ENCODE measurements at places on chromosomes 7 and 10.

DNA sequence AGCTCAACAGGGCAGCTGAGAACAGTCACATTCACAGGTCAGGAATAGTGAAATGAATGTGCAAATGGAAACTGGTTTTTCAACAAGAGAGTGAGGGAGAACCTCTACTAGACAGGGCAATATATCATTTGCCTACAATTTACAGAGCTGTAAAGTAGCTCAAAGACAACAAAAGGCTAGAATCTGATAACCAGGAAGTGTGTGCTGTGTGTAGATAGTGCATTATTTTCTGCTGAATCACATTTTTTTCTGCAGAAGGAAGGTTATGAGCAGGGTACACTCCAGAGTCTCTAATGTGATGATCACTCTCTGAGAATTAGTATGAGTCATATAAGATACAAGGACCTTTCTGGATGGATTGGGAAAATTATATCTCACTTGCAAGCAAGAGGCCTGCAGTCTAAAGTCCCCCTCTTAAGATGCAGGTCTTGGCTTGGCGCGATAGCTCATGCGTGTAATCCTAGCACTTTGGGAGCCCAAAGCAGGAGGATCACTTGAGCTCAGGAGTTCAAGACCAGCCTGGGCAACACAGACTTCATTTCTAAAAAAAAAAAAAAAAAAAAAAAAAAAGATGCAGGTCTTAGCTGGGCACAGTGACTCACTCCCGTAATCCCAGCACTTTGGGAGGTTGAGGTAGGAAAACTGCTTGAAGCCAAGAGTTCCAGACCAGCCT is 59.9 kb upstream of the COBL start:
- no peak for DNase-seq

DNA sequence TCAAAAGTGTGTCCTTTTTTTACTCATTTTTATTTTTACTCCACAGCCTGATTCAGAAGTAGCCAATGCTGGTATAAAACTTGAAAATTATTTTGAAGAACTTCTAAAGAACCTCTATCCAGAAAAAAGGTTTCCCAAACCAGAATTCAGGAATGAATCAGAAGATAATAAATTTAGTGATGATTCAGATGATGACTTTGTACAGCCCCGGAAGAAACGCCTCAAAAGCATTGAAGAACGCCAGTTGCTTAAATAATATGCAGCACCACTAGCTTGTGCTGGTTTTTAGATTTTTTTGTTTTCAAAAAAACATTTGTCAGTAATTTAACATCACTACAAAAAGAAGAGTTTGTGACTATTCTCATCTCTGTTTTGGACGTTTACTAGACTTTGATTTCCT is 116.5 kb downstream of the SVOPL start:
- DNase-seq: no peak

GRCh38 chr10:110546499-110547110 is 20.9 kb upstream of the SMC3 start:
- no peak for DNase-seq

GRCh38 chr10:84428711-84429110 is 100.3 kb downstream of the CCSER2 start:
- DNase-seq: no peak

- DNase-seq: no peak
Measured at GRCh38 chr10:3119796-3120459, 52.6 kb downstream of the PFKP start.

DNA sequence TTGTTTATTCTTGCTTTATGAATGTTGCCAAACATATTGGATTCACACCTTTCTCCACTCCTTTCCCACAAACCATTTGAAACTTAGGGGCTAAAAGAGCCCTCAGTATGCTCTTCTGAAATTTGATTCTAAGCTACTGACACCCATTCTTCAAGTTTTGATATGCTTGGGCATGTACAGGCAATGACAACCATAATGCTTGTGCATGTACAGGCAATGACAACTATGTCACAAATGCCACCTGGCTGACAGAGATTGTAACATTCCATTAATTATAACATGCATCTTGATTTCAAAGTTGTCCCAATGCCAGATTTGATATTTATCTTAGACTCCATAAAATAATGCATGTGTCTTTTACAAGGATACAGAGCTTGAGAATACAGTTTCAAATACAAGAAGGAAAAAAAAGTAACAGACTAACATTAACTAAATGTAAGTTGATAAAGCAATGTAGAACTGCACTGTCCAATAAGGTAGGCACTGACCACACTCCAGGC is 17.5 kb upstream of the CDK1 start:
- no peak for DNase-seq
